Left kidney (tissue), 8 donors: ENCODE measurements at places on chromosomes 13 and 19.

DNA sequence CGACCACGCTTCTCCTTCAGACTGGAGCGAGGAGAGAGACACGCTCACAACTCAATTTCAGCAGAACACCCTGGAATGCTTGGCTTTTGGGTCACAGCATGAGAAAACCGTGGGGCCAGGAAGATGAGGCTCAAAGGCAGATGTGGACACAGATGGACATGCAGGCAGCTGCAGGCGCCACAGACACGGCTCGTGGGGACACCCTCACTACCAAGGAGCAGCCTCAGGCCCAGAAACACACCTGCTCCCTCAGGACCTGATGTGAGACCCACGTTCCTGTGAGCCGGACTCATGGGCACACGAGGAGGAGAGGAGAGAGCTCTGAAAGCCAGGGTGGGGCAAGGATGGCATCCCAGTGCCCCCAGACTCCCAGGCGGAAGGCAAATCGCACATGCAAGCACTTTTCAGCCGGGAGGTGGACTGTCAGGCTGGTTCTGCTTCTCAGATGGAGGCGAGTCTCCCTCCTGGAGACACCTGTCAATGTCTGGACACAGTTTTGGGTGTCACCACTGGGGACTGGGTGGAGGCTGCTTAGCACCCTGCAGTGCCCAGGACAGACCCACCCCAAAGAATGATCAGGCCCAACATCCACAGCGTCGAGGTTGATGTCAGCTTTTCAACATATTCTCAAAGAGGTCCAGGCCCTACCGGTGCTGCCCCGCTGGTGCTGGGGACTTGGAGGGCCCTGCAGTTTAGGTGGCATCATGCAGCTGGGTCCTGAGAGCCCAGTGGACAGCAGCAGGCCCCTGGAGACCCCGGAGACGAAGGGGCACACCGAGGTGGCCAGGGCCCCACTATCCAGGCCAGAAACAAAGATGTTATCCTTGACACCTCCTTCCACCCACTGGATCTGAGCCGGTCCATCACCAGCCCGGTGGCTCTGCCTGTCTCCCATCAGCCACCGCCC is 2.3 kb downstream of the ABHD17A start:
- DNase-seq, result no peak

DNA sequence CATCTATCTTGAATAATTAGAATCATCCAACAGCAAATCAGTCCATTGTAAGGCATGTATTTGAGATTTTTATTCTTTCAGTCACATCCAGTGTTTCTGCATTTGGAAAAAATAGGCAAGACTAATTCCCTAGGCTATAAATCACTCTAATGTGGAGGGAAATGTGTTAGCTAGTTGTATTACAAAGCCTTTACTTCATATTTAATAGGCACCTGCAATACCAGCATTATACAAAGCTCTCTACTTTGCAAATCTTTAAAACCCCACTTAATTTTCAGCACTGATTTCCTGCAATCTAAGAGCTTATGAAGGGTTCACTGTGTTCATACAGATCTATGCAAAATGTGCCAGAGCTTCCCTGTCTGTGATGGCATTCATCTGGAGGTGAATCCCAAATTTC is 12.3 kb downstream of the PCDH9 start:
- no peak for DNase-seq

- DNase-seq, result no peak
Observed at GRCh38 chr19:55753401-55753800, 5.5 kb upstream of the RFPL4A start.

GRCh38 chr19:10565028-10565566 is 713 bp downstream of the KRI1 start:
- DNase-seq, result peak; percentile 31

DNA sequence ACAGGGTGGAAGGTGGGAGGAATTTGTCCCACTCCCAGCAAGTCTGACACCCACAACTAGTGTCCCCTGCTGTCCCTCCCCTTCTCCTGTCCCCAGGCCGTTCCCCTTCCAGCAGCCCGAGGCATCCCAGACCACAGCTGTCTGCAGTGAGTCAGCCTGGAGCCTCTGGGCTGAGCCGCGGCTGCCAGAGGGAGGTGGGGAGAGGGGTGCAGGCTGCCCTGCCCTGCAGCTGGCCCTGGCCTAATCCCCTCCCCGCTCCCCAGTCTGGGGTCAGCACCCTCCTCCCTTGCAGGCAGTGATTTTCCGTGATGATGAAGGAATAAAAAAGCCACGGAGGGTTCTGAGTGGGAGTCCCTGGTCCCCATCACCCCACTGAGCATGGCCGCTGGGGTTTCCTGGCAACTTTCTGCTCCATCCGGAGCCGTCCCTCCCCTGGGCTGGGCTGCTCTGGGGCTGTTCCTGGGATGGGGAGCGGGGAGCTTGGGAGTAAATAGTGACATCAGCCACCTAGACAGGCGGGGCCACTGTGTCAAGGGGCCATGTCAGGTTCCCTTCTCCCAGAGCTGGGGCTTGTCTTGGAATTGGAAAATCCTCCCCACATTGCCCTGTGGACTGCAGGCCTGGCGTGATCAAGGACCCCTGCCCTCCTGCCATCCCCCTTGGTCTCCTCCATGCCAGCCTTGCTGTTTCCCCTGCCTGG is 16.8 kb downstream of the SPC24 start:
- peak; percentile 51 for DNase-seq

DNA sequence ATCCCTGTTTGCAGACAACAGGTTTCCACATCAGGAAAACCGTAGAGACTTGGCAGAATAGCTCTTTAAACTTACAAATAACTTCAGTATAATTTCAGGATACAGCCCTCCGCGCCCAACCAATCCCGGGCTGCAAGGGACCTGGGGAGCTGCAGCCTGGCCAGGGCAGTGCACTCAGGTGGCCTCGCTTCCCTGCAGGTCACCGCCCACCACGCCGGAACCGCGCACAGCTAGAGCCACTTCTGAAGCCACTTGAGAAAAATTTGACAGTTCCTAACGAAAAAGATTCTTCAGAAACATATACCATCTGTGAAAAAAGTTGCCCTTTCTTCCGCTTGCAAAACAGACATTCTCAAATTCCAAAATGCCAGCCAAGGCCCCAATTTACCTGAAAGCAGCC is 11.1 kb downstream of the ZNF91 start:
- no peak for DNase-seq

DNA sequence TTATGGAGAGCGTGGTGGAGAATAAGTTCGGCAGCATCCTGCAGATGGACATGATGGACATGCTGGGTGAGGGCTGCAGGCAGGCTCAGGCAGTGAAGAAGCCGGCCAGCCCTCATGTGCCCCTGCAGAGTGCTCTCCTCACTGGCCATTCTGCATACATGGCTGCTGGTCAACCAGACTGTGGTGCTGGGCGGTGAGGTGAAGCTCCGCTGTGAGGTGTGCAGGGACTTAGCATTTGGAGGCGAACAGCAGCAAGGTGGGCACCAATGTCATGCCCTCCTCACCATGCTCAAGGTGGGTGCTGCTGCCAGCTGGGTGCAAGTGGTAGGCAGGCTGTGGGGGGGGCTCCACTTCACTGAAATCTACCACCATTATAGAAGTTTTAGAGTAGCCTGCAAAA is 5.7 kb upstream of the ZNF492 start:
- DNase-seq, result no peak
